ENCODE measurements at places on chromosomes 1 and 21. TPM values are rescaled to one million over a fixed set of nuclear protein-coding genes. Genes with fewer than 3 reads are reported as not detected.

- no peak for DNase-seq
These were observed 230.8 kb downstream of the CTH start for GRCh38 chr1:70641868-70642267.

DNA sequence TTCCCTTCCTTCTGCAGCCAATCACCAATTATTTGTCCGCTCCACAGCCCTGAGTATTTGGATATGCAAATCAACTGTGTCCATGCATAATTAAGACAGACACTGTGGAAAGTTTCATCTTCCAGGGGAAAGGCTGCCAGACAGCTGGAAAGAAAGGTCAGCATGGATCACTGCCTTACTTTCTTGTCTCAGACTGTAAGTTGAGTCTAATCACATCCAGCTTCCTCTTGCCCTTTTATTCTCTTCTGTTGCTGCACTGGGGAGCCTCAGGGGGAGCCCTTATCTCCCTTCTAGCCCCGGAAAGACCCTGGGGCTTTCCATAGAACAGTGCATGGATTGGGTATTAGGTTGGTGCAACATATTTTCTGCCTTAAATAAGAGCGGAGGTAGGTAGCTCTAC, 182.9 kb downstream of the OMA1 start:
- no peak for DNase-seq

GRCh38 chr1:71224741-71225377, 144.0 kb upstream of the ZRANB2 start:
- no peak for DNase-seq

- DNase-seq: no peak
These were observed 519.9 kb downstream of the SMYD3 start for GRCh38 chr1:245987219-245987545.

The OPN3 gene
- total RNA-seq: 45.6 TPM

The TCP10L gene
- total RNA-seq: not detected

DNA sequence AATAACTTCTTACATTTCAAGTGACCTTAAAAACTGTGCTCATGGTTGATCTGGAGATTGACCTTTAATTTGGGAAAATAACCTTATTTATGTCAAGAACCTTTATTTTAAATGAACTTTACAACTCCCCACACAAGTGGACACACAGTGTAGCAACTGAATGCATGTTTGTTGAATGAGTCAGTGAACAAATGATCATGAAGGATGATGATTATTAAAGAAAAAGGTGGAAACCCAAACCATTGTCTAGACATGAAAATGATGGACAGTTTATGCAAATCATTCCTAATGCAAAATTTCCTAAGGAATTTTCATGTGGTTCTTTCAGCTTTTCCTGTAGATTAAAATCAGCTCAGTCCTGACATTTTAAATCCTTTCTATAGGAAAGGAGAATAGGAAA, 439.8 kb upstream of the RUNX1 start:
- DNase-seq: no peak

GRCh38 chr1:8363186-8363766, 45.4 kb downstream of the SLC45A1 start:
- no peak for DNase-seq

The MROH9 gene
- not detected for total RNA-seq

GRCh38 chr1:236913371-236914037, 90.7 kb downstream of the MT1HL1 start:
- DNase-seq: no peak

The OR4F29 gene
- not detected for total RNA-seq

- no peak for DNase-seq
These were observed 167.7 kb upstream of the TNR start for GRCh38 chr1:175911138-175911537.

The OR2L2 gene
- total RNA-seq: 0.19 TPM

- peak; percentile 90 for DNase-seq
These were observed 113.5 kb downstream of the MAP3K21 start for GRCh38 chr1:233440951-233441401.

DNA sequence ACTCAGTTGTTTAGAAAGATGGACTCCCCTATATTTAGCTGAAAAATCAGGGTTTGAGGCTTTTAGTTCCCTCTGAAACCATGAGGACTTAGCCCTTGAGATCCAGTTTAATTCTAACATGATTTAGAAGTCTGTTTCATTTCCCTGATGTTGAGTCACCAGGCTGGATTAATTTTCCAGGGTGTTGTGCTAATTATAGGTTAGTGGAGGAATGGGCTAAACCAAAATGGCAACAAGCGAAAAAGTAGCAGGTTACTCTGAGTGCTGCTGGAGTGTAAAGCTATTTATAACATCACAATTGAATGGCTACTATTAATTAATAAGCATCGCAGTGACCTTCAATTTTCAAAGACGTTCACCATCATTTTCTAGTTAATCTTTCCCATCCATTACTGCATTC, 15.5 kb upstream of the USP24 start:
- no peak for DNase-seq

DNA sequence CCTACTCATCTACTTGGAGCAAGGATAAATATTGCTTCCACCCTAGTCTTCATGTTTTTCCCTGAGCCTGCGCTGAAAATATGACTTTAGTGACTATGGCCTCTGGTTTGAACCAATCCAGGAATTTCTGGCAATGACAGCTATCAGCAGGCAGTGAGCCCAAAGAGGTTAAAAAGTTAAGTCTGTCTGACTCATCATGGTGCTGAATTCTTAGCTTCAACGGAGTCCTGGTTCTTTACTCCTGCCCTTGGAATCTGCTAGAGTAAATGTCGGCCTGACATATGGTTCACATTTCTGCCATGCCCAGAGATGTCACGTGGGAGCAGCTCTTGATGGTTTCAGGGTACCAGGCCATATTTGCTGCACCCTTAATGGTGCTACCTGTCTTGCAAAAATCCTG, 351.6 kb upstream of the PLXNA2 start:
- peak; percentile 66 for DNase-seq

DNA sequence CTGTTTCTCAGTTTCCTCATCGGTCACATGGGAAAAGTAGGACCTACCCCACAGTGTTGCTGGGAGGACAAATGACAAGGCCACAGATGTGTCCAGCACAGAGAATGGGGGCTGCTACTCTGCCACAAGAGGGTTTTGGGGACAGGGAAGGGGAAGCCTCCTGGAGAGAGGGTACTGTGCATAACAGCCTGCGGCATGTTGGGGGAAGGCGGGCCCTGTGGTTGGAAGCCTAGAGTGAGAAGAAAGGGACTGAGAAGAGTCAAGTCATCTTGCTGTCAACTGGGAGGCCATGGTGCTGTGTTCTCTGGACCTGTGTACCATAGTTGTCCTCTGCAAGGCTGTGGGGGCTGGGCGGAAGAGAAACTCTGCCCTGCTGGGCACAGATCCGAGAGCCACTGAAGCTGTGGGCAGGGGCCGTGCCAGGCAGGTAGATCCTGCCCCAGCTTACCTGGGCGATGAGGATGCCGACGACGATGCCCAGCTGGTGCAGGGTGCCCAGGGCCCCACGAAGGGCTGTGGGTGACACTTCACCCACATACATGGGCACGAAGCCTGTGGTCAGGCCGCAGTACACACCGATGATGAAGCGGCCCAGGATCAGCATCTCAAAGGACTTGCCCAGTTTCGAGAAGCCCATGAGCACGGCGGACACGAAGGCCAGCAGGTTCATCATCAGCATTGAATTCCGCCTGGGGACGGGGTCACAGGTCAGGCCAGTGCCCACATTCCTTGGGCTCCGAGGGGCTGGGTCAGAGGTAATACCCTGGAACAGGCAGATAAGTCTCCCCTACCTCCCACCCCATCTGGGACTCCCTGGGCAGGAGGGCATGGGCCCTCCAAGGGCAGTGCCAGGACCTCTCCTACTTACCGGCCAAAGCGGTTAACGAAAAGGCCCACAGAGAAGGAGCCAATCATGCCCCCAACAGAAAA, 28.2 kb downstream of the SLC2A1 start:
- no peak for DNase-seq

GRCh38 chr21:45541221-45542039, 810 bp downstream of the SLC19A1 start:
- DNase-seq: peak; percentile 72

- peak; percentile 63 for DNase-seq
These were observed 22.3 kb downstream of the IL6R start for GRCh38 chr1:154427173-154428139.

The FOXO6 gene
- total RNA-seq: 0.22 TPM

The HEYL gene
- not detected for total RNA-seq

DNA sequence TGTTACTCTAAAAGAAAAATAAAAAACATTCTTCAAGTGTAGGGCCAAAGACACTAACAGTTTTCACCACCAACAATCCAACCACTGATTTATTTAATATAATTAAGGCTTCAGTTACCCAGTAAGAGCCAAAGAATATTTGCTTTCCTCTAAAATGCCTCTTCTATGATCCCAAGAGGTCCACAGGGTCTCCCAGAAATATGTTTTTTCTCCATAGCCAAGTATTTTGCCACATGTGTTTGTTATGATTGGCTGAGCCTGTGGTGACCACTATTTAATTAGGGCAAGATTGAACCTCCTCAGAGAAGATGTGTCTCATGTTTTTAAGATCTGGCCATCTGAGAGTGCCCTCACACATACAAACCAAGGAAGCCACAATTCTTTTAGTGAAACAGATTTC, 135.9 kb downstream of the TPR start:
- DNase-seq: no peak

The MCOLN3 gene
- total RNA-seq: 0.70 TPM

DNA sequence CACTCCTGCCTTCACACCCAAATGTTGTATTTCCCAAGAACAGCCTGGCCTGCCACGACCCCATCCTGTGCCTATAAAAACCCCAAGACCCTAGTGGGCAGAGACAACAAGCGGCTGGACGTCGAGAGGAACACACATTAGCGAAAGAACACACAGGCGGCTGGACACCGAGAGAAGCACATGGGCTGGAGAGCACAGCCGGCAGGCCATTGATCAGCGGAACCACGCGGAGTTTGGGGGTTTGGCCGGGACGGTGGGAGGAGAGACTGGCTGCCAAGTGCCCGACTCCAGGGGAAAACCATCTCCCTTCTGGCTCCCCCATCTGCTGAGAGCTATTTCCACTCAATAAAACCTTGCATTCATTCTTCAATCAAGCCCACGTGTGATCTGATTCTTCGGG, 10.4 kb upstream of the DESI2 start:
- DNase-seq: no peak

- DNase-seq: no peak
These were observed 112.5 kb upstream of the RUNX3 start for GRCh38 chr1:25042331-25043227.

The KCNN3 gene
- not detected for total RNA-seq

- DNase-seq: peak; percentile 57
These were observed 50.1 kb downstream of the ZNF281 start for GRCh38 chr1:200359610-200360163.

DNA sequence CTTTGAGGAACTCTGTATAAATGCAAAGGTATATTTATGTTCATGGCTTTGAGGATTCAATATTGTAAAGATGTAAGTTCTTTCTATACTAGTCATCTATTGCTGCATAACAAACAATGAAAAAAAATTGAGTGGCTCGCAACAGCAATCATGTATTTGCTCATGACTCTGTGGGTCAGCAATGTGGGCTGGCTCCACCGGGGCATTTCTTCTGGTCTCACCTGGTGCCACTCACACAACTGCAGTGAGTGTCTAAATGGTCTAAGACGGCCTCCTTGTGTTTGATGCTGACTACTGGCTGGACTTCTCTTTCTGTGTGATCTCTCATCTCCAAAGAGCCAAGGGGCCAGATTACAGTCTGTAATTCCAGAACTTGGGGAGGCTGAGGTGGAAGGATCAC, 45.1 kb upstream of the EXO1 start:
- peak; percentile 82 for DNase-seq

DNA sequence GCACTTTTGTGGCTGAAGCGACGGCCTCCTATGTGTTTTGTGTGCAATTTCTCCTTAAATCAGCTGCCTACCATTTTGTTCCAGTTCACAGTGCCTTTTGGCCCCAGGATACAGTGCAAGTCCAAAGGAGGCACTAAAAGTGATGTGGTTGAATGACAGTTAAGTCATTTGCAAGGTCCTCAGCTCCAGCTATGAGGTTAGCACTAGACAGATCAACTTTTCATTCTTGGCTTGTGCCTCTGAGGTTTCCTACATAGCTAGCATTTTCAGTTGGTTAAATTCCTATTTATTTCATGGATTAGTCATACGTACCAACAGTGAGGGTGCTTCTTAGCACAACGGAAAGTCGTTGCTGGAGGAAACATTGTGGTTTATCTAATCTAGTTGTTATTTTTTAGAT, 59.3 kb upstream of the NTPCR start:
- DNase-seq: peak; percentile 75

The B3GALT5 gene
- not detected for total RNA-seq

DNA sequence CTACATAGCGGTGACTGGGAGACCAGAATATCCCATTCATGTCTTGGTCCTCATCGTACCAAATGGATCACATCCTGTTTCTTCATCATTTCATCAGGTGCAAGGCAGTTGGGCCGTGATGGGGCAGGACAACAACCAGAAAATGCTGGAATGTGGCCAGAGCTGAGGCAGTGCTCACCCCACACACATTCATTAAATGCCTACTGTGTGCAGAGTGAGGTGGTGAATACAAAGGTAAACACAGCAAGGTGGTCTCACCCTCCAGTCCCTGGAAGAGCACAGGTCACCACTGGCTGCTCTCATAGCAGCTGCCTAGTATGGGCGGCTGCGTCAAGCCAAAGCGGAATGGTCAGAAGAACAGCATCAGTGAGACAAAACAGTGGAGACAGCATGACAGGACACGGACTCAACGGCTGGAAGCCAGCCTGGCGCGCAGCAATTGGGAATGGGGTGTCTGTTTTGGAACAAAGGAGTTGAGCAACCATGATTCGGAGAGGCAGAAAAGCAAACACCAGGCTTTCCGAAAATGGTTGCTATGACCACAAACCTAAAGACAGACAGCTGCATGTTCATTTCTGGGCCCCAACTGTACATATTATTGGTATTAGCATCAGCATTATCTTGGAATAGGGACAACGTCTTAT, 5.6 kb upstream of the ADAMTSL4 start:
- DNase-seq: peak; percentile 17

DNA sequence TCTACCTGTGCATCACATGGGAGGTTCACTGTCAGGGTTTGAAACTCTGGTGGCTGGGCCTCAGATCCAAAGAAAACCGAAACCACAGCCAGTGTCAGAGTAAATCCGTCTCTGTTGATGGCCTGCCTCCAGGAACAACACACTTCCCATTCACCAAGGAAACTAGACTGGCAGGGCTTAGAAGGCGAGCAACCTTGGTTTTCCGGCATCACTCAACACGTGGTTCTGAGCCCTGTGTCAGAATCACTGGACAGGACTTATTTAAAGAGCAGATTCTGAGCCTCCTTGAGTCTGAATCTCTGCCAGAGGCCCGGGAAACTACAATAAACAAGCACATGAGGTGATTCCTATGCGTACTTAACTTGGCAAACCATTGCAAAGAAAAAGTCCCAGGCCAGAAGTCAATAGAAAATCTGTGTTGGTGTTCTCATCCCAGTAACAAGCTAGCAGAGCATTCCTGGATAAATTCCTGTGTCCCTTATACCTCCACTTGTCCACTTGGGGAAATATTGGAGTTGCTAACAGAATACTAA, 70.0 kb downstream of the KCTD3 start:
- DNase-seq: peak; percentile 45

The CDC42BPA gene
- total RNA-seq: 102 TPM

The HSD11B1 gene
- 0.39 TPM for total RNA-seq

GRCh38 chr1:17933971-17934370, 173.6 kb upstream of the IGSF21 start:
- DNase-seq: no peak

GRCh38 chr1:204972426-204972825, 70.6 kb upstream of the CNTN2 start:
- DNase-seq: no peak

- peak; percentile 58 for DNase-seq
These were observed 6.6 kb downstream of the TBX19 start for GRCh38 chr1:168287237-168287664.

The STYXL2 gene
- not detected for total RNA-seq

- DNase-seq: no peak
These were observed 24.8 kb downstream of the GNG4 start for GRCh38 chr1:235624721-235625333.

- DNase-seq: peak; percentile 71
These were observed 37.6 kb downstream of the PIK3CD start for GRCh38 chr1:9689011-9689706.
